Mesenteric fat pad (tissue), 1 donor: ENCODE measurements at places on chromosomes 11 and 22. TPM values are rescaled to one million over a fixed set of nuclear protein-coding genes. Genes with fewer than 3 reads are reported as not detected.

The AQP11 gene
- 0.84 TPM for total RNA-seq

The EIF3M gene
- total RNA-seq, result 182 TPM

The MISFA gene
- total RNA-seq, result 3.7 TPM

The SLC22A25 gene
- total RNA-seq, result not detected

The APOBEC3C gene
- 13.3 TPM for total RNA-seq

The DCDC1 gene
- not detected for total RNA-seq

The MMP7 gene
- 2.5 TPM for total RNA-seq

The OR4A5 gene
- not detected for total RNA-seq

The LDHAL6A gene
- not detected for total RNA-seq

The ARHGAP42 gene
- total RNA-seq, result 20.7 TPM

The MS4A15 gene
- not detected for total RNA-seq

The SLC25A17 gene
- total RNA-seq, result 15.0 TPM

The LINC01488 gene
- total RNA-seq, result not detected

The MMP11 gene
- total RNA-seq, result 5.7 TPM

The GGTLC3 gene
- total RNA-seq, result not detected

The KRTAP5-10 gene
- total RNA-seq, result not detected

The PELI3 gene
- total RNA-seq, result 11.6 TPM

The OR4C15 gene
- not detected for total RNA-seq

The SFI1 gene
- total RNA-seq, result 22.5 TPM

The RANGAP1 gene
- 42.7 TPM for total RNA-seq

The PATE2 gene
- not detected for total RNA-seq

The LMO1 gene
- total RNA-seq, result not detected

The ELMOD1 gene
- 0.16 TPM for total RNA-seq

The SPON1 gene
- total RNA-seq, result 123 TPM
